ENCODE measurements at places on chromosomes 11 and 22. TPM values are rescaled to one million over a fixed set of nuclear protein-coding genes. Genes with fewer than 3 reads are reported as not detected.
A peak's percentile ranks its signal among the peaks of the same experiment; 100 is the strongest.

Gene KRTAP5-9
- not detected for total RNA-seq

Gene MIAT
- 0.19 TPM for total RNA-seq

Gene IMMP1L
- total RNA-seq: 8.8 TPM

Gene FGF19
- total RNA-seq: not detected

Gene MRGPRX3
- not detected for total RNA-seq

Gene IGSF9B
- total RNA-seq: 0.17 TPM

Gene AMPD3
- 2.3 TPM for total RNA-seq

Gene LARGE2
- total RNA-seq: not detected

Gene GAL3ST1
- 0.17 TPM for total RNA-seq

Gene TMEM86A
- total RNA-seq: 2.7 TPM

- DNase-seq: peak; percentile 81
Measured at GRCh38 chr11:44658506-44658850, 68.3 kb upstream of the TSPAN18 start.

- DNase-seq: no peak
Measured at GRCh38 chr11:93072229-93072914, 102.9 kb downstream of the MTNR1B start.

GRCh38 chr11:44829838-44830237 is 103.1 kb downstream of the TSPAN18 start:
- DNase-seq: no peak

DNA sequence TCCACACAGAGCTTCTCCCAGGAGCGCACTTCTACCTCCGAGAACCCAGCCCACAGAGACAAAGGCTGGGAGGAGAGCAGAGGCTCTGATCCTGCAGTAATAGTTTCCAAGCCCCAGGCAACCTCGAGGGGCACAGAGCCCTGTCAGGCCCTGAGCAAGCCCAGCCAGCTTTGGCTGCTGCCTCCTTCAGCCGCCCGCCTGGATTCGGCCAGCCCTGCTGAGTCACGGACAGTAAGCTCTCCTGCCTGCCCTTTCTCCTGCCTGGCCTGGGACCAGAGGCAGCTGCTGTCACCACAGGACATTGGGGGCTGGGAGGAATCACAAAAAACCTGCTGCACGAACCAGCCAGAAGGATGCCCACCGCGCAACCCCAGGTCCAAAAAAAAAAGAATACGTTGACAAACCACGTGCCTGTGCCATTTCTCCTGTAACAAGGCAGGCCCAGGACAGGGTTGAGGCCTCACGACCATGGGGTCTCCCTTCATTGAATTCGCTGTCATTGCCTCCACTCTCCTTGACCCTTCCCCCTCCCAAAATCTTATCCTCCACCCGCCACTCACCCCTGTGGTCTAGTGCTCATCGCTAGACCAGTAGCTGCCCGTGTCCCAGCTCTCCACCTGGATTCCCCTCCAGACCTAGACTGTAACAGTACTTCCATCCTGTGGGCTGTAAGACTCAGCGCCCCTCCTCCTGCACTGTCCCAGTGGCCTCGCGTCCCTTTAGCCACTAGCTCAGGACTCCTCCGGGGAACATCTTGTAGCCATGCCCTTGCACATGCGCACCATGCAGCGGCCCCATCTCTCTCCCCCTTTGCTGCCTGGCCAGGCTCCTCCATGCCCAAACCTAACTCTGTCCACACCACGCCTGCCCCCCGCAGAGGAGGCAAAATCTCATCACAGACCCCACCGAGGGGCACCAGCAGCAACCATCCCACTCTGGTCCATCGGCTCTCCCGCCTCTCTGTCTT is 7.4 kb upstream of the SLC22A12 start:
- DNase-seq: no peak

DNA sequence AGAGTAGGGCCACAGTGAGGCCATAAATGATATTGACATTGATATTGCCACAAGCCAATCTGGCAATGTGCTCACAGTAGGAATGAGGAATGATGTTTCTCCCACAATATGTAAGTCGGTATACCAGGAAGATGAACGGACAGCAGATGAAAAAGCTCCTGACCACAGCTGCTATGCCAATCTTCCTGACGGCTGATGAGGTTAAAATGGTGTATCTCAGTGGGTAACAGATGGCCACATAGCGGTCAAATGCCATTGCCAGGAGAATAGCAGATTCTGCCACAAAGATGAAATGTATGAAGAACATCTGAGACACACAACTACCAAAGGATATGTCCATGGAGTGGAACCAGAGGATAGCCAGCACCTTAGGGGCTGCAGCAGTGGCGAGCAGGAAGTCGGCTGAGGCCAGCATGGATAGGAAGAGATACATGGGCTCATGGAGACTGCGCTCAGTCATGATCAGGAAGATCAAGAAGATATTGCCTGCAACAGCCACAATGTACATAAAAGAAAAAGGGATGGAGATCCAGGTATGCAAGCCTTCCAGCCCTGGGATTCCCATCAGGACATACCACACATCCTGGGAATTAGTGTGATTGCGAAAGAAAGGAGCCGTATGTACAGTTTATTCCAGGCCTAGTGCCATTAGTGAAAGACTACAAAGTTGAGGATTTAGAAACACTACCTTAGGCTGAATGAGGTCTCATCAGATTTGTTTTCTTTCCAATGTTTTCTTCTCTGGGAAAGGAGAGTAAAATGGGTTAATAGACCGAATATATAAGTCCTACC is 22.2 kb downstream of the OR51V1 start:
- no peak for DNase-seq

DNA sequence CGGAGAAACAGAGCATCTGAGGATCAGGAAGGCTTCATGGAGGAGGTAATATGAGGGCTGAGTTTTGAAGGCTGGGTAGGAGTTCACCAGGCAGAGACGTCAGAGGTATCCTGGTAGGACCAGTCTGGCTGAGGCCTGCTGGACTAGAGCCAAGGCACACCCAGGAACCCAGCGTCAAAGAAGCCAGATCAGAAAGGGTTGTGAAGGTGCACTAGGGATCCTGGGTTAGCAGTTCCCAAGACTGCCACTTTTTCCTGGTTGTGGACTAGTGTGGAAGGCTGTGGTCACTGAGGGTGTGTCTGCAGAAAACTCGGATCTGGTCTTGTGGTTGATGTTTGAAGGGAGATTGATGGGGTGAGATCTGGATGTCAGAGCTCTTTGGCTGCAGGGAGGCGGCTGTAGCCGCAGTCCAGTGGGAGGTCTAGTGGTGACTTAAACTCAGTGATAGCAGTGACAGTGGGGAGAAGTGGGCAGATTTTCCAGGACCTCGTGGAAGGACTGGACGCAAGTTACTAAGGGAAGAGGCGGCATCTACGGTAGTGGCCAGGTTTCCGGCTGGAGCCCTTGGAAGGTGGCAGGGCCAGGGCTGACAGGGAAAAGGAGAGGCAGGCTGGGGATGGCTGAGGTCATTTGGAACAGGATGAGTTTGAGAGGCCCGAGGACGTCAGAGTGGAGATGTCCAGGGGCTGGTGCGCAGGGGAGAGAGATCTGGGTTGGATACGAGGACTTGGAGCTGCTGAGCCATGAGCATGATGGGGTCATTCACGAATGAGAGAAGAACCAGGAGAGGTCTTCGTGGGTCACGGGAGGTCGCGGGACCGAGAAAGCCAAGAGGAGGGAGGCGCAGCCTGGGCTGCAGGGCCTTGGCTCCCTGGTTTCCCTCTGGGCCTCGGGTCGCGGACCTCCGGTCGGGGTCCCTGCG is 10.9 kb downstream of the RELA start:
- DNase-seq: peak; percentile 50

DNA sequence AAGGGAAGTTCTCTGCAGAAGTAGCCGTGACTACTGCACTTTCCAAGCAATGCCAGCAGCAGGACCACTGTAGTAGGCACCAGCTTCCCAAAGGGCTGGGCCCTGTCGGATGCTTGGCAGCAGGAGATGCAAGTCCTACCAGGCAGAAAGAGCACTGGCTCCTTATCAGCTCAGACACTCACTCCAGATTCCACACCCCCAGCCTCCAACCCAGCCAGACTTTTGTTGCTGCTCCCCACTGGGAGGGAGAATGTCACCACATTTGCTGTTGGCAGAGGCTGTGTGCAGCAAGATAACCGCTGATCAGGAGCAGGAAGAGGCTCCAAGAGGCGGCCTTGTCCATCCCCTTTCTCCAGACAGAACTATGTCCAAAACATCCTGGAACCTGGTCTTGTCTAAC is 118.7 kb downstream of the C11orf58 start:
- no peak for DNase-seq

DNA sequence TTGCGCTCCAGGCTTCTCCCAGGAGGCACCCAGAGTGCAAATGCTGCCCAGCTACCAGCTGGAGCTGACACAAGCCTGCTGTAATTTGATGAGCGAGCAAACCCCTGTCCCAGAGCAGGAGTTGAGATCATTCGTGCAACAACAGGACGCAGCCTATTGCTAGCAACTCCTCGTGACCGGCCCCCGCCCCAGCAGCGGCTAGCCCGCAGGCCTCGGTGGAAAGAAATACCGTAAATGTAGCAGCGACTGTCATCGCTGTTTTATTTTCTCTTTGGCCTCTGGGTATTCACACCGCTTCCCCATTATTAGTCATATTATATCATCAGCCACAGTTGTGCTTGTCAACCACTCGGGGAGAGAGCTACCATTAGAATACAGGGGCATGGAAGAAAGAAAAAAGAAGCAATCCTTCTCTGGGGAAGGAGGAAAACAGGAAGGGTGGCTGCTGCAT is 59.2 kb upstream of the ATXN10 start:
- DNase-seq: peak; percentile 20

GRCh38 chr11:97622795-97623194 is 1233.0 kb downstream of the JRKL start:
- no peak for DNase-seq

- DNase-seq: no peak
Measured at GRCh38 chr11:117878314-117878938, 2.0 kb upstream of the FXYD6 start.

GRCh38 chr22:25569983-25570382 is 5.5 kb downstream of the GRK3 start:
- no peak for DNase-seq

GRCh38 chr22:37439347-37439746 is 12.1 kb upstream of the ELFN2 start:
- no peak for DNase-seq

DNA sequence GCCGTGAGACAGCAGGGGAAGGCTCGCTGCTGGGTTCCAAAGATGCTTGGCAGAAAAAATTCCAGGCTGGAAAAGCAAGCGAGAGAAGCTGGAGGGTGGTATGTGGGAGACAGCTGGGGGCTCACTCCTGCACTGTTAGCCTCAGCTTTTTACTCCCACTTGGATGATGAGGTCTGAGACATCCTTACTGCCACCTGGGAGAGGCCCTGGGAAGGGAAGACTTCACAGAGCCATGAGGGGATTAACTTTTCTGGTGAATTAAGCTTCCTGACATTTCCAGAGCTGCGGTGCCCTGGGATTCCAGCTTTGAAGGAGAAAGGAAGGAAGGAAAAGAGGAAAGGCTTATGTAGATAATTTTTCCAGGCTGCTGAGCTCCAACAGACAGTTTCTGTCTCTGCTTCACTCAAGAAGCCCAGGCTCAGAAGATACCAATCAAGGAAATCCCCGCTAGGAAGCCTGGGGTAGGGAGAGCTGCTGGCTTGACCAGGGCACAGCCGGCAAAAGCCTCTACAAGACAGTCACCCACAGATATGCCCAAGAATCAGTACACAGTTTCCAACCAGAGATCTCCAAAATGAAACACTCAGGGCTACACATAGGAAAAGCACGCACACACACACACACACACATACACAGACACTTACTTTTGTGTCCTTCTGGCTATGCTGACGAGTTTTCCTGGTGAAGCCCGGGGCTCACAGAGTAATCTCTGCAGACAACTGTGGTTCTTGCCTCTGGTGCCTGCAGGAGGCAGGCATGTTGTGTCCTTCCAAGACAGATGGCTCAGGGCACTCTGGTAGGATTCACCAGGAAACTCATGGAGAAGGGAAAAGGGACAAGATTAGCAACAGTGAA is 907 bp downstream of the MCHR1 start:
- peak; percentile 49 for DNase-seq

DNA sequence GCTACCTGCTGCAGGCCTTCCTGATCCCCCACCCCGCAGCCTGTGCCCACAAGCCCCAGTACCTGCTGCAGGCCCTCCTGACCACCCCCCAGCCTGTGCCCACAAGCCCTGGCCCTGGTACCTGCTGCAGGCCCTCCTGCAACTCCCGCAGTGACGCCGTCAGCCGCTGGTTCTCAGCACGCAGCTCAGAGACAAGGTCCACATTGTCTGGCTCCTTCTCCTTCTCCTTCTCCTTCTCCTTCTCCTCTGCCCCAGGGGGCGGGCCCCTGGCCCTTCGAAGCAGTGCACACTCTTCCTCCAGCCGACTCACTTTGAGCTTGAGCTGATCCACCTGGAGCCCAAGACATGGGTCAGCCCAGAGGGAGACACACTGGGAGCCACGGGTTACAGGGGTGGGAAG is 9.1 kb downstream of the CARD10 start:
- DNase-seq: no peak

DNA sequence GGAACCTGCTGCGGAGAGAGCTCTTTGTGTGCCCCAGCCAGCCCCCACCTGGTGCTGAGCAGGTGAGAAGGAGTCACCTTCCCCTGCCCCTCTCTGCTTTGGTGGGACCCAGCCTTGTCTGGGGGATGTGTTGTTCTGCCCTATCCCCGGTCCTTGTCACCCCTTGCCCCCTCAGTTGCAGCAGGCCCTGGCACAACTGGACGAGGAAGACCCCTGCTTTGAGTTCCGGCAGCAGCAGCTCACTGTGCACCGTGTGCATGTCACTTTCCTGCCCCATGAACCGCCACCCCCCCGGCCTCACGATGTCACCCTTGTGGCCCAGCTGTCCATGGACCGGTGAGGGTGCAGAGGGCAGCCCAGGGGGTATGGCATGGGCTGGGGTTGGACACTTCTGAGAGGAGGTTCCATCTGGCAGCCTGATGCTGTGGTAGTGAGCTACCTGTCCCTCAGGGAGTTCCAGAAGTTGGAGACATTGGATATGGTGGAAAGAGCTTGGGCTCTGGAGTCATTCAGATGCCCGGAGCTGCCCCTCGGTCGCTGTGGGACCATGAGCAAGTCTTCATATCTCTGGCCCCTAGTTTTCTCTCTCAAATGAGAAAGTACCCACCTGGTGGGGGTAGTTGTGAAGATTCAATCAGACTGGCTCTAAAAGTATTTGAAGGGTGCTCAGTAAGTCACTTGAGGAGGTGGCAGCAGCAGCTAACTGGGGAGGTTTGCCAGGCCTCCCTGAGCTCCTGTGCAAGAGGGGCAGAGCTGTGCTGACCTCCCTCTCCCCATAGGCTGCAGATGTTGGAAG is 4.3 kb downstream of the LARGE2 start:
- no peak for DNase-seq

- DNase-seq: no peak
Measured at GRCh38 chr22:43985532-43985931, 30.3 kb downstream of the SAMM50 start.

- DNase-seq: no peak
Measured at GRCh38 chr11:103939694-103940093, 96.7 kb upstream of the DDI1 start.

DNA sequence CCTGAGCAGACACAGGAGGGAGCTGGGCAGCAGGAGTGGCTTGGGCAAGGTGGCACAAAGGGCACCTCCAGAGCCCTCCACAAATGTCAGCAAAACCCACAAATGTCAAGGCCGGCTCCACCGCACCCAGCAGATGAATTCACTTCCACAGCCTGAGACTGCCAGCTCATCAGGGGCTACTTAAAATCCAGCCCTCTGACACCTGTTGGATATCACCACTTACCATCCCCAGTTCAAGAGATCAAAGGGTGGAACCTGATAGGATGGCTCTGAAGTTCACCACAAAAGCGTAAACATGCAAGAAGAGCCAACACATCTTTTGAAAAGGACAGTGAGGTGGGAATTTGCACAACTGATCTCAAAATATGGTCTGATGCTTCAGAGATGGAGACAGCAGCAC is 168.6 kb upstream of the GRK3 start:
- DNase-seq: no peak

- DNase-seq: no peak
Measured at GRCh38 chr22:42691440-42691839, 29.2 kb downstream of the A4GALT start.
